ENCODE measurements at places on chromosomes 4 and X. TPM values are rescaled to one million over a fixed set of nuclear protein-coding genes. Genes with fewer than 3 reads are reported as not detected.

Gene FAM47E
- total RNA-seq = not detected

Gene RBMXL3
- not detected for total RNA-seq

- DNase-seq = no peak
Measured at GRCh38 chrX:79704325-79704724, 310.2 kb upstream of the TBX22 start.

DNA sequence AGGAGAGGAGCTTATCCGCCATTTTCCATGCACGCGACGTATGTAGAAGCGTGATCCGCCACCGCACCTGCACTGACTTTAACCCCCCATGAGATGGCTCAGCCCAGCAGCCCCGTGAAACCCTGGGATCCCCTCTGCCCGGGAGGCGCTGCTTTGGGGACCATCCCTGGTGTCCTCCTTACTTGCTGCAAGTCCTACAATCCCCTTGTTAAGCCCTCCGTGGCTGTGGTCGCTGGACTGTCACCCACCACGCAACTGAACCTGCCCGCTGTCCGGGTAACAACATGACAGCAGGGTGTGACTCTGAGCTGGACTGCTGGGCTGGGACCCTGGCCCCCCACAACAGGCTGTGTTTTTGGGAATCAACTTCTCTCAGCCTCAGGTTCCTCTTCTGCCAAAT lies 44.7 kb upstream of the MAN2B2 start:
- no peak for DNase-seq

DNA sequence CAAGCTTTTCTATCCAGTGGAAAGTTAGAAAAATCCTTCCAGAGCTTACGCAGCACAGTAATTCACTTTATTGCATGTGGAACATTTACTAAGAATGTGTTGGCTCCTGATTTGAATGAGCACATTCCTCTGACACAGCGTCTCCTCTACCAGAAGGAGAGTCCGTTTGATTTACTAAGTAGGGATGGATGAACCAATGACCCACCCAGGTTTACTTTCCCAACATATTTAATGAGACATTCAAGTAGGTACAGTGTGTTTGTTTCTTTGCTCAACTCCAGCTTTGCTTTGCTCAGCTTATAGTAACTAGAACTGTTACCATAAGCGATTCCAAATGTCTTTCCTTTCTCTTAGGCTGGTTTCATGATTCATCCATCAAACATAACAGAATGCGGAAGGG lies 161.7 kb downstream of the SMARCA1 start:
- no peak for DNase-seq

GRCh38 chrX:150762258-150763165 lies 69.3 kb downstream of the MTMR1 start:
- no peak for DNase-seq

Gene RXFP1
- total RNA-seq = not detected
